Fibroblast of lung (primary cell): ENCODE measurements at places on chromosomes 2 and 18. TPM values are rescaled to one million over a fixed set of nuclear protein-coding genes. Genes with fewer than 3 reads are reported as not detected.

The TDRD15 gene
- not detected in 2 replicates for total RNA-seq

The CD8B2 gene
- not detected in 2 replicates for total RNA-seq

The GCFC2 gene
- 6.8 and 7.7 TPM in 2 replicates for total RNA-seq

GRCh38 chr2:152577579-152577978 lies 139.7 kb downstream of the PRPF40A start:
- H3K4me1 ChIP-seq: no peaks in the 10 kb centered on the region
- no peaks in the 10 kb centered on the region for H3K36me3 ChIP-seq
- H3K4me3 ChIP-seq: no peak overlapping the region
- H3K27me3 ChIP-seq: no peaks in the 10 kb centered on the region
- DNase-seq: peak; percentile 66

DNA sequence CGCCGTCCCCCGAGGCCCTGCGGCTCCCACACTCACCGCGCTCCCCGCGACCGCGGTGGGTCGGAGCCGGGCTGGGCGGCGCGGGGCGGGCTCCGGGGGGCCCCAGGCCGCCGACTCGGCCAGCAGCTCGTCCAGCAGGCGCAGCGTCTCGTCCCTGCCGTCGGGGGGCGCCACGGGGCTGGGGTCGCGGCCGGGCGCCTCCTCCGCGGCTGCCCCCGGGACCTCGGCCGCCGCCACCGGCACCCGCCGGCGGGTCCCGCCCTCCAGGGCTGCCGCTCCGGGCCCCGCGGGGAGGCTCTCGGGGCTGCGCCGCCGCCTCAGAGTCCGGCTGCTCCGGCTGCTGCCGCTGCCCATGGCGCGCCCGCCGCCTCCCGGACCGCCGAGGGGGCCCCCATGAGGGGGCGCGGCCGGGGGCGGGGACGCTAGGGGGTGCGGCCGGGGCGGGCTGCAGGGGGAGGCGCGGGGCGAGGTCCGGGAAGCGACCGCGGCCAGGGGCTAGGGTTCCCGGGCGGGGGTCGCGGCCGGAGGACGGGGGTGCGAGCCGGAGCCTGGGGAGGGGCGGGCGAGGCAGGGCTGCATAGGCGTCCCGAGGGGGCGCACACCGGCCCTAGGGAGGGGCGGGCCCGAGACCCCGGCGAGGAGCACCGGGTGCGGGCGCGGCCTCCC lies at the start of gene CYS1:
CYS1 (minus strand) TSS at position 542 of the 666 bp plus-strand sequence; CDS start at position 354, 188 bp downstream.
- no peak for DNase-seq
- H3K27me3 ChIP-seq: peaks cover 35% of the 10 kb centered on the region
- H3K36me3 ChIP-seq: no peaks in the 10 kb centered on the region
- no peaks in the 10 kb centered on the region for H3K4me1 ChIP-seq
- peak within 1 kb of the TSS; percentile 31 for H3K4me3 ChIP-seq

DNA sequence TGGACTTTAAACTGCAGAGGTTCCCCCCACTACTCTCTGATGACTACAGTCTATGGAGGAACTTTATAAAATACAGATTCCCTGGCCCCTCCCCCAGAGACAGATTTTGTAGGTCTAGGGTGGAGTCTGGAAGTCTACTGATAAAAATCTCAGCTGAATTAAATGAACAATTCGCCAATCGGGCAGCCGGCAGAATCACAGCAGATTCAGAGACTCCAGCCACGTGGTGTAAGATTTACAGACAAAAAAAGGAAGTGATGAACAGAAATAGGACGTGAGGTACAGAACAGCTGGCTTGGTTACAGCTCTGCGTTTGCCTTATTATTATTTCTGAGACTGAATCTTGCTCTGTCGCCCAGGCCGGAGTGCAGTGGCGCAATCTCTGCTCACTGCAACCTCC lies 21.4 kb upstream of the MTA3 start:
- no peak for DNase-seq
- no peaks in the 10 kb centered on the region for H3K36me3 ChIP-seq
- no peaks in the 10 kb centered on the region for H3K4me1 ChIP-seq
- no peak overlapping the region for H3K27ac ChIP-seq
